ENCODE measurements at places on chromosomes 5 and 9.

DNA sequence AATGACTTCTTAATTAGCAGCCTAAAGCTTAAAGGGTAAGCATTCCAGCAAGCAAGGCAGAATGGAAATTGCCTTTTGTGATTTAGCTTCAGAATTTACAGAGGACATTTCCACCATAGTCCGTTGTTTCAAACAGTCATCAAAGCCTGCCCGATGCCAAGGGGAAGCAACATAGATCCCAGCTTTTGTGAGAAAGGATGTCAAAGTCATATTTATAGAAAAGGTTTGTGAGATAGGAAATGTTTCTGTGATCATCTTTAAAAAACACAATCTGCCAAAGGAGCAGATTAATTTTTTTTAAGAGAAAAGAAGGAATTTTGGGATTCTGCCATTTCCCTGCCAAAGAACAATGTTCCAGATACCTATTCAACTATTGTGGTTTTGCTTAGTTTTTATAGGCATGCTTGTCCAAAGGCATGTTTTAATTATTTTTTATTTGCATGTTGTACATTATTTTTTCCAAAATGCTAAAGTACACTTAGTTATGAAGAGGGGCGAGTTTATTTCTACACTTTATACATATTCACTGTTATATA, 346.9 kb downstream of the ZNF608 start:
- DNase-seq: no peak
- H3K27ac ChIP-seq: no peak overlapping the region
- H3K4me3 ChIP-seq: no peak overlapping the region
- no peaks in the 10 kb centered on the region for H3K27me3 ChIP-seq
- no peaks in the 10 kb centered on the region for H3K36me3 ChIP-seq

DNA sequence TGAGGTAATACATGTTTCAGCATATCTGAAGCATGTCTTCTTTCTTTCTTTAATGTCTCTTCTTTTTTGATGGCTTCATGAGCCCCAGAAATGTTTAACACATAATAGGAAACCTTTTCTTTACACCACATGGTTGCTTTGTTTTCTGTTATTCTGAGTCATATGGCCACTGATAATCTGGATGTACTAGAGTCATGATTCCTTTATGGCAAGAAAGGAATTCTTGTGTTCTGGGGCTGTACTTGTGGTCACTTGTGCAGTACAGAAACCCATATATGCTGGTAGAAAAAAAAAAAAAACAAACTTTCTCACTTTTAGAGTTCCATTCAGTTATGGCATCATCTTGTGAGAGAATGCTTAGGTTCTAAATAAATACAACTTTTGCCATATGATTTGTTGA, 1669.3 kb upstream of the CDH9 start:
- H3K27ac ChIP-seq: no peak overlapping the region
- no peaks in the 10 kb centered on the region for H3K36me3 ChIP-seq
- H3K4me3 ChIP-seq: no peak overlapping the region
- no peaks in the 10 kb centered on the region for H3K27me3 ChIP-seq
- H3K4me1 ChIP-seq: no peaks in the 10 kb centered on the region

DNA sequence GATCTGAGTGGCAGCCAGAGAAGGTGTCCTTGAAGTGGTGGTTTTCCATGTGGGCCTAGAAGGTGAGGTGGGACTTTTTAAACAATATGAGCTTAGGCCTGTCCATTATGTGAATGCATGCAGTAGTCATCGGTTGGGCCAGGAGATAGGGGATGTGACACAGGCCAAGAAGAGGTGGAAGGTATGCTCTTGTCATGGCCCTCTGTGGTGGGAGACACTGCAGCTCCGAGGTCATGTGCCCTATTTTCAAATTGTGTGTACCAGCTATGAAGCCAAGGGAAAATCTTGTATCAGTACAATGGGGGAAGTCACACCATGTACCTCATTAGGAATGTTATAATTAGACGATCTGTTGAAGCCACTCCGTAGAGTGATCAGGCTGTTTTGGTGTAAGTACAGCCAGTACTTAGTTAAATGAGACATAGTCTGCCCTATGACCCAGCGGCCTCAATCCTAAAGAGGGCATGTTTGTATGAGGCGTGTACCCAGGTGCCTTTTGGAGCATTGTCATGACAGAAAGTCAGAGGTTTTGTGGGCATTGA, 280.1 kb downstream of the MAST4 start:
- no peaks in the 10 kb centered on the region for H3K36me3 ChIP-seq
- H3K4me1 ChIP-seq: no peaks in the 10 kb centered on the region
- H3K27me3 ChIP-seq: no peaks in the 10 kb centered on the region
- no peak for DNase-seq
- no peak overlapping the region for H3K4me3 ChIP-seq

- H3K4me3 ChIP-seq: no peak overlapping the region
- peaks cover 4% of the 10 kb centered on the region for H3K4me1 ChIP-seq
- H3K27ac ChIP-seq: no peak overlapping the region
- no peak for DNase-seq
Observed at GRCh38 chr5:159907689-159908590, 8.3 kb upstream of the ADRA1B start.

DNA sequence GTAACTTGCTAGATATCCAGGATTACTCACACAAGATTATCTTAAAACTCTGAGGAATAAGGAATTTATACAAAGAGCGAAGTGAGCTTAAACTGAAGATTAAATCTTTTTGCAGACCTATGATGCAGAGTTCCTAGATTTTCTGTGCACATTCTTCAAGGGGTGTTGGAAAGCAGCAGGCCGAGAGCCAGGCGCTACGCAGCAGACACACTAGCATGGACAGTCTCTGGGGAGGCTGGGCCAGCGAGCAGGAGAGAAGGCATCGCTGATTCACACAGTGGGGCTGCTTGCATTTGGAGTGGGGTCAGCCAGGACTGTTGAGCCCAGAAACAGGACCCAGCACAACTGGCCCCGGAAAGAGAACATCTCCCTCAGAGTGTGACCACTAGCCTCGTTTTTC, 136.3 kb downstream of the ADAMTS16 start:
- no peaks in the 10 kb centered on the region for H3K27me3 ChIP-seq
- no peak for DNase-seq
- no peaks in the 10 kb centered on the region for H3K36me3 ChIP-seq
- no peaks in the 10 kb centered on the region for H3K4me1 ChIP-seq

DNA sequence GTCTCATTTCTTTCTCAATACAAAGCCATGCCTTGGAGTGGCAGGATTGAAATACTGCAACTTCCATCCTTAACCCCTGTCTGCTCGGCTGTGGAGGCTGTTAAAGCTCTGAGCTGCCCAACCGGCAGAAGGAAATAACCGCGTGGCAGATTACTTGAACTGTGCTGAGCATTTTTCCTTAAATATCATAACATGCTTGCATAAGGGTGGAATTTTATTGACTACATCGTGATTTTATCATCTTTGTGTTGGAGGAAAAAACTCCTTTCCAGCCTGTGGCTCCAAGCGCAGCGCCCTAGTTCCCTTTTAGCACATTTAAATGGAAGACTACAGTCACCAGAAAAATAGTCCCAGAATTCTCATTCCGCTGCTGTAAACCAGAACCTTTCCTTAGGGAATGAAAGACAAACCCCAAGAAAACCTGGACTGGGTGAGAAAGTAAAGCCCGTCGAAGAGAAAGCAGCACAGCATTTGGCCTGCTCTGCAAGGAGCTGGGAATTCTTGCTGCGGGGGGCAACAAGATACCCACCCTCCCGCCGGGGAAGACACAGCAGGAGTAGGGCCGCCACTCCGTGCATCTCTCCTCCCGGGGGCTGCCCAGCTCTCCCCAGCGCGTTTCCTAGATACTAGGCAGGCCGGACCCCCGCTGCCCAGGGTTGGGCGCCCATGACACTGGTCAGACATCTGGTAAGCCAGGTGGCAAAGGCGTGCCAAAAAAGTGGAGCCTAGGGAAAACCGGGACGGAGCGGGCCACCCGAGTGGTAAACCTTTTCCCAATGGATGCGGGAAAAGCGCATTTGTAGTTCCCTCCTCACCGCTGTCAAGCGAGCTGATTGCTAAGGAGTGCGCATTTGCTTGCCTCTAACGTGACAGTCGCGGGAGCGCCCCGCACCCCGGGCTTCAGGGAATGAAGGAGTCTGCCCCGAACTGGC, 1.3 kb downstream of the SHC3 start:
- DNase-seq: no peak
- H3K4me3 ChIP-seq: peak overlapping the region; percentile 54
- no peaks in the 10 kb centered on the region for H3K4me1 ChIP-seq

All from aorta (tissue), 5 donors.